Activated CD8-positive, alpha-beta memory T cell treated with anti-CD3 and anti-CD28 coated beads, Interleukin-2, amount 10 ng/mL, durations not matched to agents 7 days and 5 days (primary cell): ENCODE measurements at places on chromosomes 4 and X.

DNA sequence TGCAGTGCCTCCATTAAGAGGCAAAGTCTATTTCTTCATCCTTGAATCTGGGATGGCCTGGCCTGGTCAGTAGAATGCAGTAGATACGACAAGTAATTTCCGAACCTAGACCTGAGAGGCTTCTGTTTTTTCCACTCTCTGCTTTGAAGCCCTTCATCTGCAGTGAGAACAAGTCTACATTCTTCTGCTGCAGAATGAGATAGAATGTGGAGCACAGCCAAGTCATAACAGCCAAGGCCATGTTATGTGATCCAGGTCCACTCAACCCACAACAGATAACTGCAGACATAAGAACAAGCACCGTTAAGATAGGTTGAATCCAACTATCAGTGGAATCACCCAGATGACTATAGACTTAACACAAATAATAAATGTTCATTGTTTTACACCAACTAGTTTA lies 1297.7 kb downstream of the C4orf33 start:
- no peak for DNase-seq

DNA sequence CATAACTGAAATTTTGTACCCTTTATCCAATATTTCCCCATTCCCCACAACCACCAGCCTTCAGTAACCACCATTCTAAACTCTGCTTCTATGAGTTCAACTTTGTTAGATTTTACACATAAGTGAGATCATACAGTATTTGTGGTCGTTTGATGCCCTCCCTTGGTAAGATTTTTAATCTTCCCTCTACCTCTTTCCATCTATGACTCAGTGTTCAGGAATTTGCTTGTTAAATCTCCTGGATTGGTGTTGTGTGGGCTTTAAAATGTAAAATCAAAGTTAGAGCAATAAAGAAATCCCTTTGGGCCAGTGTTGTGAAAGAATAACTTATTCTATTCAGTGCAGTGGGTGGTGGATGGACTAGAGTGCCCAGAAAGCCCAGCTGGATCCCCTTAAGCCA lies 37.4 kb downstream of the SLC16A2 start:
- DNase-seq = no peak

GRCh38 chr4:157591245-157591644 lies 370.7 kb downstream of the GRIA2 start:
- DNase-seq = no peak

DNA sequence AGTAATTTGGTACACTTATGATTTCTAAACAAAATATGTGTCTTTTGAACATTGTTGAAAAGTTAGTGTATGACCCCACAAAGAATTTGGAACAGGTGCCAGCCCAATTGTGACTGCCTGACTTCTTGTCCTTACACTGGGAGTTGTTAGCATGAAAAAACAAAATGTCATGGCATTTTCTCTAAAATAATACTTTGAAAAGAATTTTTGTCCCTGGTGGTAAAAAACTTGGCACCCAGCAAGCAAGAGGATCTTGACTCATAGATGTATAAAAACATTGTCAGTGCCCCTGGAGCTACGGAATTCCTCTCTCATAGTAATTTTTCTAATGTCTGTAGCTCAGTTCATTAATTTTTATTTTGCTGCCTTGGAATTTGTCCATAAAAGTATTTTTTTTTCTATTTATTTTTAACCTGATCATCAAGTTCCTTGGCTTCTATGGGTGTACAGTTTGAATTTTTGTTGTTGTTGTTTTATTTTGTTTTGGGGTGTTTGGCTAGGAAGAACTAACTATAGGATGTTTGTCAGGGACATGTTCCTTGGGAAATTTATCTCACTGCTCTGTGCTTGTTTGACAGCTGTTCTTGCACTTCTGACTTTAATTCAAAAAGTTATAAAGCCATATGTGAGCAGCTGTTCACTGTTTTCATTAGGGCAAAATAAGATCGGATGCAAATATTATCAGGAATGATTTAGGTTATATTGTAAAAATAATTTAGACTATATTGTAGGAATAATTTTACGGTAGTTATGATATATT lies 95.4 kb upstream of the NUDT6 start:
- no peak for DNase-seq

DNA sequence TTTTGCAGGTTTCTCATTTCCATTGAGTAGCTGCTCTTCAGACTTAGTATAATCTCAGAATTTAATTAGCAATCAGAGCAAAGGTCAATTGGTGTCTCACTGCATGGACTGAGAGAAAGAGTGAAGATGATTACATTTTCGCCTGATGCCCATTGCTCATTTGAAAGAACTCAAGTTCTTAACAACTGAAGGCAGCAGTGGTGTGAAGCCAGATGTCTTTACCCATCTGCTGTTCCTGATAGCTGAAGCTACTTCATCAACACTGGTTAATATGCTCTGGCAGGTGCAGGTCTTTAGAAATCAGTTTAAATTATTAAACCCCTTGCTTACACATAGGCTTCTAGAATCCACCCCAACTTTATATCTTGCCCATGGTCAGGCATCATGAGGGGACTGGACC lies 64.5 kb upstream of the FRAS1 start:
- no peak for DNase-seq

- no peak for DNase-seq
Observed at GRCh38 chr4:118772081-118772766, 63.7 kb downstream of the SEC24D start.

GRCh38 chr4:137360761-137361160 lies 171.5 kb downstream of the PCDH18 start:
- DNase-seq = no peak

- no peak for DNase-seq
Observed at GRCh38 chr4:14614840-14615239, 387.4 kb upstream of the CPEB2 start.

DNA sequence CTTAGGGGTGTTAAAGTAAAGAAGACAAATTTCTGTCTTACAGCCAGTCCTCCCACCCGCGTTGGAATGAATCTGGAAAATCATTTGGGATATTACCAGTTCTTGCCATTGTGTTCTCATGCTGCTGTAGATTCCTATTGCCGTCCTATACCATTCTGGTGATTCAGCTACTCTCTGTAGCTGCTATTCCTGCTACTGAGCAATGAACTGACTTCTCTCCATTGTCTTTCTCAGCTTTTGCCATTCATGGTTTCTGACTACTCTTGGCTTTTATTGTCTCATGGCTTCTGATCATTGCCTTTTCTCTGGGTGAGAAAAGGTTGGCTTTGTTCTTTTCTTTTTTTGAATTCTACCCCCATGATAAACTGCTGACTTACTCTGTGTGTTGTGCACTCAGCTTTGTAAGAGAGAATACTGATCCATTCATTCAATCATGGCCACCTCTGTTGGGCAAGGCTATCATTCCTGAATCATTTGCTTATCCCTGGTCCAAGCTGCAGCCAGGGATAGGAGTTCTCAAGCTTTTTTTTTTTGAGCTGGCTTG lies 27.7 kb upstream of the METAP1 start:
- DNase-seq = no peak

DNA sequence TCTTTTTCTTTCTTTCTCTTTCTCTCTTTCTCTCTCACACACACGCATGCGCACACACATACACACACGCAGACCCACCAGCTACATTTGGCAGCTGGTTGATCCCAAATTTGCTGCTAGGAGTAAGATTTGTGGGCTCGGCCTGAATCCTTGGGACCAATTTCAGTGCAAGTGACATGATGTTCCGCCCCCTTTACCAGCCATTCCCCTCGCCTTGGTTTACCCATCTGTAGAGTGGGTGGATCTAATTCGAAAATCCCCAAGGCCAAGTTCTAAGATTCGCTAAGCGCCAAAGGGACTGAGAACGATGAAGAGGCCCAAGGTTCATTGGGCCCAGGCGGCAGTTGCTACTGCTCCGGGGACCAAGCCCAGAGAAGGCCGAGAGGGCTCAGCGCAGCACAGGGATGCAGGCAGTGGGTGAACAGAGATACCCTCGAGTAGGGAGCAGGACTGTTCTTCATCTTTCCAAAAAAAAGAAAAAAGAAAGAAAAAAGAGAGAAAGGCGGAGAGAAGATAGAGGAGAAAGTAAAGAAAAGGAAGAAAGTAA lies 5.8 kb downstream of the NKX3-2 start:
- DNase-seq = no peak

DNA sequence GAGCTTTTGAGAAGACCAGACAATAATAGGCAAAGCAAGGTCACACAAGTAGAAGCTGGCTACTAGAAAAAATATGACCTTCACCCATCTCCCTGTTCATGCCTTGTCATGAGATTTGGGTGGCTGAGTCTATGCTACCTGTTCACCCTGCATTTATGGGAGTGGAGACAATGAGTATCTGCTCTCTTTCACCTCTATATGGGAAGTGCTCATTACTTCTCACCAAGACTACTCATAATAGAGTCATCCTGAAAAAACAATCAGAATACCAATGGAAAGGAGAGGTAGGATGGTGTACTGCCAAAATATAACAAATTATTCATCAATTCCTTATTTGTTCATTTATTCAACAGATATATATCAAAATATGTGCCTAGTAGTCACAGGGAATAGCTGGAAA lies 921.8 kb upstream of the INTU start:
- DNase-seq = no peak

GRCh38 chrX:9318213-9318612 lies 146.6 kb upstream of the TBL1X start:
- DNase-seq = peak; percentile 83

DNA sequence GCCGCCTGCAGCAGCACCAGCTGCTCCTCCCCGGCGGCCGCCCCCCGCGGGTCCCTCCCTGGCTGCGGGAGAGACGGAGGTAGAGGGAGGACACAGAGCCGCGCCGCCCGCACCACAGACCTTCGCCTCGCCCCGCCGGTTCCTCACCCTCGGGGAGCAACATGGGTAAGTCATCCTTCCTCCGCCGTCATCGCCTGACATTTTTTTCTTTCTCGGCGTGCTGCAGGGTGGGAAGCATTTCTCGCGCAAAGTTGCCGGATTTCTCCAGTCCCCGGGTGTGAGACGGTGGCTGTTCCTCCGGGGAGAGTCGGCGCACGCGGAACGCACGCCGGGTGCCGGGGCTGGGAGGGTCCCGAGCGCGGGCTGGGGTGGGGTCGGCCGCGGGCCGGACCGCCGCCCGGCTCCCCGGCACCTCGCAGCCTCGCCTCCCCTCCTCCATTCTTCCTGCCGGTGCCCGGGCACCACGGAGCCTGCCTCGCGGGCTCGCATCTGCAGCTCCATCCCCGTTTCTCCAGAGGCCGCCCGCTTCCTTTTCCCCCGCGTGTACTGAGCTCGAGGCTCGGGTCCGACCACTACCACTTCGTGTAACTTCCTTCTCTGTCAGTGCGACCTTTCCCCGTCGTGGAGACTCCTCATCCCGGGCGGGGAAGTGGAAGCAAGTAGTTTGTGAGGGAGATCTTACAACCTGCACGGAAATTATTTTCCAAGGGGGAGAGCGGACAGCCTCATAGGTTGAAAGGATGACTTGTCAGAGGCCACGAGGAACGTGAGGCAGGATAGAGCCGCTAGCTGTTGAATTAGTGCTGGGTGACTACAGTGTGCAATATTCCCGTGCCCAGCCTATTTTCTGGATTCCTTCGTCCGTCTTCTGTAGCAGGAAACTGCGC lies 464 bp downstream of the RAP1GDS1 start:
- peak; percentile 81 for DNase-seq

- no peak for DNase-seq
Observed at GRCh38 chrX:118562582-118563164, 67.1 kb downstream of the DOCK11 start.

GRCh38 chrX:38548508-38548907 lies 12.8 kb upstream of the TSPAN7 start:
- DNase-seq = no peak

- no peak for DNase-seq
Observed at GRCh38 chrX:6448003-6448402, 86.9 kb downstream of the VCX3A start.

DNA sequence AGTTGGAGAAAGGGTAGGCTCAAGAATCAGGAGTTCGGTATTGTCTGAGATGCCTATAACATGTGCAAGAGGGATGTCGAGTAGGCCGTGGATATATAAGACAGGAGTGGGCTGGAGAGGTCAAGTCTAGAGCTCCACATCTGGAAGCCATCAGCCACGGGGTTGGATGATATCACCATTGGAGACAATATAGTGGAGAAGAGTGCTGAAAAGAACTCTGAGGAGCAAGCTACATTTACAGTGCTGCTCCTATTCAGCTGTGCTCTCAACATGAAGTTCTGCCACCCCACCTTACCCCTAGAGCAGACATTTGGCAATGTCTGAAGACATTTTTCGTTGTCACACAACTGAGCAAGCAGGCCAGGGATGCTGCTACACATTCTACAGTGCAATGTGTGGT lies 20.9 kb upstream of the PLAC1 start:
- no peak for DNase-seq

DNA sequence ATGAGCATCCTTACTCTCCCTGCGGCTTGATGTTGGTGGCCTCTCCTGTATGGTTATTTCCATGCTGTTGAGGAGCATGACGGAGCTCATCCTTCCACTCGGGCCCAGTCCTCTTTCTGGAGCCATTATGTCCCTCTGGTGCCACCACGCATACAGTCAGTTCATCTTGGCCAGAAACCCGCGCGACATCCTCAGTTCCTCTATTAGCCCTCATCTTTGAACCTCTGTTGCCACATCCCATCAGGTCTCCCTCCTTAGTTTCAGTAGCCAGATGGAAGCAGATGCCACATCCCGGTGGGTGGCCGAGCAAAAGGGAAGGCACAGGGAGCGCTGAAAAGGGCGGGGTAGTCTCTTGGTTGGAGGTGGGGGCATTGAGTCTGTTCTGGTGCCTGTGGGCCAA lies 4.6 kb downstream of the LOC101059915 start:
- no peak for DNase-seq

DNA sequence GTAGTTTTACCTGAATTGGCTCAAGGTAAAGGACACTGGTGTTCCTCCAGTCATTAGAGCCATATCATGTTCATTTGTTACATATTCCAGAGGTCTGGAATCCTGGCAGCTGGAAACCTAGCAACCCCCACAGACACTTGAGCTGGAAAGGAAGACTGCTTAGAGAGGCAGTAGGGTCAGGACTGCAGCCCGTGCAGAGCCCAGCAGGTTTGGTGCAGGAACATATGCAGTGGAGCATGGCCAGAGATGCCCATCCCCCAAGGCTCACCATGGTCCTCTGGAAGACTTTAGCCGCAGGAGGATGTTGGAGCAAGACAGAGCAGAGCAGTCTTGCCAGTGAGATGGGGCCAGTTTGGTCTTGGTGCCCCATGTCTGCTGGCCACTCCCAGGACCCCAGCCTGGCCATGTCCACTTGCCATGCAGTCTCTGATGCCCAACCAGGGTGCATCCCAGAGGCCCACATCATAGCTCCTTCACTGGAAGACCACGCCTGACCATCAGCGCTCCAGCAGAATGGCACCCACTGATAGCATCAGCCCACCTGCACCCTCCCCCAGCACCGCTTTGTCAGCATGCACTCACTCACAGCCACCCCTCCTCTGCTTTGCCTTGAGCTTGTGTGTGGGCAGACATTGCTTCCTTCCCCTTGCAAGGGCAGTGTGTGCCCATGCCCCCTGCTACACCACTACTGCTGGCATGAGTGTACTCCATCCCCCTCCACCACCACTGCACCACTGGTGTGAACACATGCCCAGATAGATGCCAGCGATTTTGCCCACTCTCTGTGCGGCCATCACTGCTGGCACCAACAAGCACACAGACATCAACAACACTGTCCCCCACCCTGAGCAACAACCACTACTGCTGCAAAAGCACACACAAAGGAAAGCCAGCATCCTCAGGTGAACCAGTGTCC lies 190.3 kb upstream of the SPOCK3 start:
- no peak for DNase-seq
